ENCODE measurements at places on chromosomes 7 and 10.

GRCh38 chr10:74437822-74438221 lies 286.8 kb downstream of the ADK start:
- DNase-seq, result no peak

DNA sequence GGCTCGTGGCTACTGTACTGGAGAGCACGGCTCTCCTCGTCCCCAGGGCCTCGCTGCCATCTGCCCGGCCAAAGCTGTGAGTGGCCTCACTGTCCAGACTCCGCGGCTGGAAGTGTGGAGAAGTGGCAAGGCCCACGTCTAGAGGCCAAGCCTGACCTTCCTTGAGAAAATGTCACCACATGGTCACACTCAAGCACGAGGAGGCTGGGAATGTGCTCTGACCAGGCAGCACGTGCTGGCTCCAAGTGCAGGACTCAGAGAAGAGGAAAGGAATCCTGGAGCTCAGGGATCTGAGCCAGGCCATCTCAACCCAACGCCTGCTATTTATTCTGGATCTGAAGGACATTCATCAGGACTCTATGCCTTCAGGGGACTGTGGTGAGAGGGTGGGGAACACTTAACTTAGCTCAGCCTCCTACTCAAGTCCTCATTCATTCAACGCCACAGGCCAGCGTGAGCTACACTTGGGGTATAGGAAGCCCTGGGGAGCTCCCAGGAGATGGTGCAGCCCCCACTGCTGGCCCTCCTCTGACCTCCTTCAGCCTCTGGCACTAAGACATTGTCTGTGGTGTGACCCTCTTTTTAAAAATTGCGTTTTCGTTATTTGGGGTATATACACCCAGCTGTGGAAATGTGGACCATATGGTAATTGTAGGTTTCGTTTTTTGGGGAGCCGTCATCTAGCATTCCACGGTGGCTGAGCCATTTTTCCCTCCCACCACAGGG lies 29.0 kb downstream of the EN2 start:
- DNase-seq, result no peak

GRCh38 chr10:10045765-10046028 lies 972.0 kb upstream of the CELF2 start:
- DNase-seq, result no peak

- no peak for DNase-seq
Observed at GRCh38 chr7:74009719-74010118, 18.3 kb upstream of the ELN start.

- DNase-seq, result no peak
Observed at GRCh38 chr10:88913127-88913526, 33.1 kb downstream of the STAMBPL1 start.

- no peak for DNase-seq
Observed at GRCh38 chr7:2192831-2193534, 39.8 kb downstream of the MAD1L1 start.

- no peak for DNase-seq
Observed at GRCh38 chr10:33099748-33100147, 141.7 kb upstream of the ITGB1 start.

- no peak for DNase-seq
Observed at GRCh38 chr10:79293841-79294581, 53.3 kb upstream of the PPIF start.

GRCh38 chr7:884191-885003 lies 8.0 kb downstream of the GET4 start:
- no peak for DNase-seq

GRCh38 chr7:157900556-157900955 lies 563.8 kb downstream of the DNAJB6 start:
- no peak for DNase-seq

DNA sequence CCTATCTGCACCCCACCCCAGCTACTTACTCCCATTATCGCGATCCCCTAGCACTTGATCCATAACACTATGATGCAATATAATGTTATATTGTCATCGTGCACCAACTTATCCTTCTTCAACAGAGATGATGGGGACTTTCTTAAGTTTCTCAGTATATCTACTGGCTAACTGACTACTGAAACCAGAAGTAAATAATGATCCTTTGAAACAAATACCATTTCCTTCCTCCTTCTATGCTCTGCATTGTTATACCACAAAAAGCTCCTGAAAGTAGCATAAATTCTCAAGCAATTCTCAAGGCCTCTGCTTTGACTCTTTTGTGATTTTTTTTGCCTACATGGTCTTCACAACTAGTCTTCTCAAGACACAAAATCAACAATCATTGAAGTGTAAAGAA lies 68.9 kb downstream of the HTR7 start:
- DNase-seq, result no peak

DNA sequence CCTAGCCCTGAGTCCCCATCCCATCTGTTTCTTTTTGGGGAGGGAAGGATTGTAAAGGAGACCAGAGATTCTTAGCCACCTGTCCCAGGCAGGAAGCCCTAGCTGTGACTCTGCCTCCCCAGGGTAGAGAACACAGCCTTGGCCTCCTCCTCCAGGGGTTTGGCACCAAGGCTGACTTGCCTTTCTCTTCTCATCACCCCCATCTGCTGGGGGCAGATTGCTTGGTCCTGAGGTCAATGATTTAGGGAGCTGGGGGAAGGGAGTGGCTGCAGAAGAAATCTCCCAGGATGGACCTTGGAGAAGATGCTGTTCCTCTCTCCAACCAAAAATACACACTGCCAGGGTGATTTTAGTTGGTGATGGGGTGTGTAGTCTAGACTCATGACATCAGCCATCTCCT lies 2.6 kb upstream of the MNX1 start:
- DNase-seq, result no peak

GRCh38 chr10:77711683-77712049 lies 74.1 kb upstream of the KCNMA1 start:
- no peak for DNase-seq
